CD8-positive, alpha-beta memory T cell (primary cell): ENCODE measurements at places on chromosomes 6 and 20.

DNA sequence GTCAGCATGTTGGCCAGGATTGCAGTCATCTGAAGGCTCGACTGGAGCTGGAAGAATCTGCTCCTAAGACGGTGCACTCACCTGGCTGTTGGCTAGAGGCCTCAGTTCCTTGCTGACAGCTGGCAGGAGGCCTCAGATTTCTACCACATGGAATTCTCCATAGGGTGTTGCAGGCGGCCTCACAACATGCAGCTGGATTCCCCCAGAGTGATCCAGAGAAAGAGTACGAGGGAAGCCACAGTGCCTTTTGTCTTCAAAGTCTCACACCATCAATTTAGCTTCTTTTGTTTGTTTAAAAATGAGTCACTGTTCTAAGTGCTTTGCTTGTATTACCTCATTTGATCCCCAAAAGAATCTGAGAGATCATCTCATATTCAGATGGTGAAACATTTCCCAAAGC, 65.5 kb upstream of the FYN start:
- DNase-seq: no peak

- DNase-seq: peak; percentile 64
These were observed 62.6 kb downstream of the BACH2 start for GRCh38 chr6:90233994-90234393.

DNA sequence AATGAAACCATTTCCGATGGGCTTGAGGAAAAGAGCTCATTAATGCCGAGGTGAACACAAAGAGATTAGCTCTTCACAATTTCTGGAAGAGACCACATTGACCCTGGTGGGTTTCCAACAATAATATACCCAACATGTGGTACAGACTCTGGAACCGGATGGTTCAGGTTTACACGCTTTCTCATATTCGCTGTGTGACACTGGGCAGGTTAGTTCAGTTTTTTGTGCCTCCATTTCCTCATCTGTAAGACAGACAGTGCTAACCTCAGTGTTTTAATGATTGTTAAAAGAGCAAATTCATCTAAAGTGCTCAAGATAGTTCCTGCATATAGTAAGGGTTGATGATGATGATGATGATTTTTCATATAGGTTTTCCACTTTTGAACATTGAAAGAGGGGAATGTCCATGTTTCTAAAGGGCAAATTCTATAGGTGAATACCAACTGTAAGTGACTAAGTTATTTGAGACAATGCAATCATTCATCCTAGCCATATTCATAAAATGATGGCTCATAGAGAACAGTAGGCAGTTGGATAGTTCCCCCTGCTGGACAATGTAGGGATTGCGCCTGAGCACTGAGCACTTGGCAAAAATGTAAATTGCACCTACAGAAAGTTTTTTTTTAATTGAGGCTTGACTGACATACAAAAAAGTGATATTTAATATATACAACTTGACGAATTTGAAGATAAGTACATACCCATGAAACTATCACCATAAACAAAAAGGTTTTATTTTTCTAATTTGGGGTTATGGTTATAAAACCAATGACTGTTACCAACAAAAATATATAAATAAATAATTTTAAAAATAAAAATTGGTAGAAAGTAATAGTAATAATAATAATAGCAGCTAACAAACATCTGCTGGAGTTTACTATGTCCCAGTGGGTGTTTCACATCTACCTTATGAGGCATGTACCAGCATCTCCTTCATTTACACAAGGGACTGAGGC, 2.1 kb upstream of the PERP start:
- peak; percentile 78 for DNase-seq

- DNase-seq: no peak
These were observed 135.5 kb downstream of the LY86 start for GRCh38 chr6:6723921-6724538.

- DNase-seq: no peak
These were observed 22.3 kb upstream of the PDE10A start for GRCh38 chr6:165685302-165685701.

DNA sequence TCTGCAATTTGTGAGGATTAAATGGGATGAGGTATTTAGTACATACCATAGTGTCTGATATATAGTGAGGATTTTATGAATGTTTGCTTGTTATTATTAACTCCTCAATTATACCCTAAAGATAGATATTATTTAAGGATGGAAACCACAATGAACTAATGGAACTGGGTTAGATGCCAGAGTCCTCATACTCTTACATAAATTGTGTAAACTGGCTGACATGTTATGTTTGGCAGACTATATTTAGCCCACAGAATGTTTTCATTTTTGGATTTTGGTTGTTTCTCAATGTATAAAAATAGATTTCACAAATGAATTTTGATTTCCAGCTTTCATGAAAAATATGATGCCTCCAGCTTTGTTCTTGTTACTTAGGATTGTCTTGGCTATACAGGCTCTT, 37.6 kb downstream of the HTR1B start:
- DNase-seq: no peak

- no peak for DNase-seq
These were observed 136.6 kb downstream of the COL9A1 start for GRCh38 chr6:70166088-70166958.

DNA sequence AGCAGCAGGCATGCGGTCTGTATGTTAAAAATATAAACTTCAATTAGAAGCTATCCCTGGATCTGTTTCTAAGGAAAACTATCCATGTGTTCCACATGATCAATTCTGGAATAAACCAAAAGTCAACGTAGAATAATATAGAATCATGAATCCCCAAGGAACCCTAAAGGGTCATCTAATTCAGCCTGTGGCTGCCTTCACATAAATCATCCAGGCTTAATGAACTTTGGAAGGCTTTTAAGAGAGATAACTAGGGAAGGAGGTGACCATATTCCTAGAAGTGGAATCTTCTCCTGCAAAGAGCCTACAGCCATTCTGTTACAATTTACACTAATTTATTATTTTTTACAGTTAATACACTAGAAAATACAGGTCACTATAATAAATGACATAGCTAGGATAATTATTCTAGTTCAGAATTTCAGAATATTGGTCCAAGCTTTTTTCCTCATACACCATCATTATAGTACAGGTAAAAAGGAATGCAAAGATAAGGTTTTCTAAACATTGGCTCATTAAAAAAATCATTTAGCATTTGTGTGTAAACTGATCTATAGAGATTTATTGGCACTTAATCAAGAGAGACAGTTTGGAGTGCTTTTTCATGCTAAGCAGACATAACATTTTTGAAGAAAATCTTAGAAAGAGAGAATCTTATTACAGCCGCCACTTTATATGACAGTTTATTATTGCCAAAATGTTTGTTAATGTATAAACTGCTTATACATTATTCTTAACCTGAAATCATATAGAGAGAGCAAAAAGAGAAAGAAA, 851.2 kb downstream of the PHF3 start:
- DNase-seq: no peak

DNA sequence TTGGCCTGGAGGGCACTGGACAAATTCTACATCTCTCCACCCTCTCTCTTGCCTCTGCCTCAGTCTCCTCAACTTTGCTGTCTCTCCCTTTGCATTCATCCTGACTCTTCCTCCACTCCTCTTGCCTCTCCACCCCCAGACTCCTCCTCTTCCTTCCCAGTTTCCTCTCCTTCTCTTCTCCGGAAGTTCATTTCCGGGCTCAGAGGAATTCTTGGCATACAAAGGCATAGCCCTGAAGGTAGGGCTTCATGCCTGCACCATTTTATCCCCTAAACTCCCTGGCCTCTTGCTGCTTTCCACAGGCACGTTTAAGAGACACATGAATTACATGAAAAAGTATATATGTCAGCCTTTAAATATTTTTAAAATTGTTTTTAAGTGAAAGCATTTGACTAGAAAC, 10.6 kb downstream of the BFSP1 start:
- DNase-seq: no peak

- no peak for DNase-seq
These were observed 258.5 kb downstream of the KIF16B start for GRCh38 chr20:16314748-16315159.

GRCh38 chr6:14108571-14109410, 8.8 kb upstream of the CD83 start:
- peak; percentile 21 for DNase-seq

DNA sequence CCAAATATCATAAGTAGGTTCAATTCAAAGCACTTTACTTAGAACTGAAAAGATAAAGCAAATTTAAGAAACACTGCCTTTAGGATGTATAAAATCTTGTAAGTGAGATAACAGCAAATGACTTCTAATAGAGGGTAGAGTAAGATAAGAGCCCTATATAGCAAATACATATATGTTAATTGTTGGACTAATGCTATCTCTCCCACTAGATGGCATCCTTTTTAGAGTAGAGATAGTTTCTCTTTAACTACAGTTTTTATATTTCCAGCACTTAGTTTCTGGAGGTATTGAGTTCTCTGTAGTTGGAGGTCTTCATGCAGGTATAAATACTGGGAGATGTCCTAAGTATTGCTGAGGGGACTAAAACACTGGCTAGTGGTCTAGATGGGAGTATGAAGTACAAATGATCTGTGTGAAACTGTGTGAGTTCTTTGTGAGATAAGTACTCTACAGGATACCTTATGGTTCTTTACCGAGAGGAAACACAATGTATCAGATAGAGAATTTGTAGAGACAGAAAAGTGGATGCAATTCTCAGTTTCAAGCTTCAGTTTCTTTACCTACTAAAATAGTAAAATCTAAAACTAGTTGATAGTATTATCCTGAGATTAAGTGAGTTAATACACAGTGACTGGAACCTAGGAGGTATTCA, 399.3 kb downstream of the KHDRBS2 start:
- DNase-seq: no peak

DNA sequence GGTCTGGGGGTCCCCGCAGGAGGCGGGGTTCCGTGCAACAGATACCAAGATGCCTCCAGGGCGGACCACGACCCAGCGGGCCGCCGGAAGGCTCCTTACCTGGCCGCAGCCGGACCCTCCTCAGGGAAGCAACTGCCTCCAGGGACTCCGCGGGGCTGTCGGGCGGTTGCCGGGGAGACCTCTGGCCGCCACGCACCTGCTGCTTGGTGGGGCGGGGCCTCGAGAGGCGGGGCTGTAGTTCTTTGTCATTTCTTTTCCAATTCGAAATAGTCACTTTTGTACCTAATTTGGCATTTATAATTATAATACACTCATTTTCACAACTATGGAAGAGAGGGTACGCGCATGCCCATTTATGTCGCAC, 647 bp downstream of the AK9 start:
- DNase-seq: peak; percentile 59

GRCh38 chr6:131548441-131548840, 24.6 kb upstream of the ARG1 start:
- DNase-seq: no peak

DNA sequence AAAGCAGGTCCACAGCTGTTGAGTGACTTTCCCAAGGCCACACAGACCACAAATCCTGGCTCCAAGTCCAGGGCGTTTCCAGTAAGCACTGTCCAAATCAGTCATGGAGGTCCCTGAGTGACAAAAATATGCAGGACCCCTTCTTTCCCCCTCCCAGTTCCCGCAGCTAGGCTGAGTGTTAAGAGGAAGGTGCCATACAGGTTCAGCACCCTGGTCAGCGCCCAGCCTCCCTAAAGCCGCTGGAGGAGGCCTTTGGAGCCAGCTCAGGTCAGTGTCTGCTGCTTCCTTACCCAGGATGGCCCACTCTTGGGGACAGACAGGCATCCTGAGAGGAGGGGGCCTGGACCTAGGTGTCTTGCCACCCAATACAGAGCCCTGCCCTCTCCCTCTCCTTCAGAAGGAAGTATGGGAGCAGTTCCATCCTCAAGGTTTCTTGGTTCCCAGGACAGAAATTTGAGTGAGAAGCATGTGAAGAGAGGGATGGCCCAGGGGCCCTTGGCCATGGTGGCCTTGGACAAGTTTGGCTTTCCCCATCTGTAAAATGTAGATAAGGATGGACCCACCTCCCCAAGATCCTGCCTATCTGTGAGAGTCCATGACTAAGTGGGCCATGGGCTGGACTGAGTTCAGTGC, 13.2 kb downstream of the TMEM74B start:
- no peak for DNase-seq

- no peak for DNase-seq
These were observed 21.2 kb downstream of the KIF16B start for GRCh38 chr20:16552015-16552414.
